Endothelial cell of umbilical vein (primary cell): ENCODE measurements at places on chromosomes 4 and X. TPM values are rescaled to one million over a fixed set of nuclear protein-coding genes. Genes with fewer than 3 reads are reported as not detected.

GRCh38 chr4:162985131-162985530, 181.6 kb downstream of the NAF1 start:
- DNase-seq, result no peak

- DNase-seq, result peak; percentile 76
Observed at GRCh38 chr4:147596981-147597380, 20.2 kb upstream of the TMEM184C start.

DNA sequence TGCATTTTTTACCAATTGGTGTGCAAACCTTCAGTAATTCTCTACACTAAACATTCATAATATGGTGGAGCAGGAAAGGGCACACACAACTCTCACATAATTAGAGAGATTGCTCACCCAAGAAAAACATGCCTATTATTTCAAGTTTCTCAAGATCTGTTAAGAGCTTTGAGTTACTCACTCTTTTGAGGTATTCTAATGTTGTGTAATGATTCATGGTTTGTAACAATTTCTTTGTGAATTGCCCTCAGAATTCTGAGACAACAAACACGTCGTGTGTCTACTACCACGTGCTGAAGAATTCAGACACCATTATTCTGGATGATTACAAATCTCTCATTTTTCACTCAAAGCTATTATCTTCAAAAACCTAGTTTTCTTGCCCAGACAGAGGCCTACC, 82.8 kb downstream of the PDGFC start:
- no peak for DNase-seq

GRCh38 chr4:1023075-1023640, 11.7 kb downstream of the FGFRL1 start:
- DNase-seq, result no peak

- DNase-seq, result no peak
Observed at GRCh38 chr4:6913350-6913905, 3.8 kb downstream of the TBC1D14 start.

- no peak for DNase-seq
Observed at GRCh38 chr4:108941904-108942430, 179.1 kb upstream of the ETNPPL start.

DNA sequence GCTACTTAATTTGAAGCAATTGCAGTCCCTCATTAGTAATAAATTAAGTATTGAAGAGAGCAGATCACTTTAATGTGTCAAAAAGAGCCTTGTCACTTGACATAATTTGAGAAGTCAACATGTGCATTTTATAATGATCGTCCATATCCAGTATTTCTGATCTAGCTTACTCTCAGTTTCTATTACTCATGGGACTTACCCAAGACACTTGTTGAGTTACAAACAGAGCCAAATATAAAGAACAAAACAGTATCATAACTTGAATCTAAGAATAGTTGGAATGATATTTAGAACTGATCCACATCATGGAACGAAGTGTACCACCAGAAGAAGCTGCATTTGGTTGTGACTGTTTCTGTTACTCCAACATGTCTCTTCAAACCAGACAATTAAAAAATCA, 54.7 kb downstream of the SLITRK4 start:
- no peak for DNase-seq

- no peak for DNase-seq
Observed at GRCh38 chrX:125826080-125826479, 340.0 kb downstream of the DCAF12L2 start.

DNA sequence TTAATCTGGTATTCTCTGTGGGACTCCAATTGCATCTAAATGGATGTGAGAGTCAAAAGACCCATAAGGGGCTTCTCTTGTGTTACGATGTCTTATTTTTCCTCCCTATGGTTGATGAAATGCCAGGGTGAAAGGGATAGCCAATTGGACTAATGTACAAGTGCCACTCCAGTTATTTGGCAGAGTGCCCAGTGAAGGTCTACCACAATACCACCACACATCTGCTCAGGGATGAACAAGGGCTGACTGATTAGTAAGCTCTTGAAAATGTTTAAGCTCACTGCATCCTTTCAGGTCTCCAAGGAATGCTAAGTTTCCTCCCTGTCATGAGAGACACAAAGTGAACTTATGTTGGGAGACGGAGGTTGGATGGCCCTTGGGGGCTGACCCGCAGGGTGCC, 57.8 kb downstream of the HEPH start:
- no peak for DNase-seq

GRCh38 chr4:40458683-40459082, 123.5 kb downstream of the CHRNA9 start:
- no peak for DNase-seq

- DNase-seq, result no peak
Observed at GRCh38 chr4:150211799-150212445, 133.7 kb downstream of the DCLK2 start.

GRCh38 chr4:48290146-48290772, 20.6 kb upstream of the TEC start:
- peak; percentile 22 for DNase-seq

Gene TLL1
- 1.3 and 1.4 TPM in 2 replicates for total RNA-seq

Gene SLC26A1
- 0.32 TPM in 1 of 2 replicates, not detected in the other for total RNA-seq

Gene ITGB1BP2
- total RNA-seq, result 4.6 and 5.9 TPM in 2 replicates

Gene PABPC1L2A
- not detected in 2 replicates for total RNA-seq

Gene BBS12
- 2.1 and 2.3 TPM in 2 replicates for total RNA-seq

Gene TEX13B
- not detected in 2 replicates for total RNA-seq

Gene TEC
- total RNA-seq, result 0.86 and 0.97 TPM in 2 replicates

Gene CISD2
- 26.5 and 28.4 TPM in 2 replicates for total RNA-seq

Gene PPP2R3B
- total RNA-seq, result 29.2 and 33.6 TPM in 2 replicates

Gene QRFPR
- total RNA-seq, result not detected in 2 replicates
